ENCODE measurements at places on chromosomes 6 and 20.

DNA sequence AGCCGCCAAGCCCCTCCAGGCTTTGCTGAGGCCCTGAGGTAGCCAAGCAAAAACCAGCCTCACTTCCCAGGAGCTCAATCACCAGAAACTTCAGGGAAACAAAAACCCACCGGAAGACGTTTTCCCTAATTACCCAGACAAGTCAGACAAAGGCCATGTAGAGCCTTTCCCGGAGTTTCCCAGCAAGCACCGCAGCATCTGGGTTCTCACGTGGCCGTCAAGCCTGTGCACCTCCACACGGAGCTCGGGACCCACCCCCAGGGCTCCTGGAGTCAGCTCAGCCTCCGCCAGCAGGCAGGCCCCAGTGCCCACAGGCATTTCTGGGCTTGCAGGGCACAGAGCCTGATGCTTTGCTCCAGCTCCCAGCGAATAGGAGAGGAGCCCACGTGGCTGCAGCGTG lies 10.1 kb upstream of the MRGBP start:
- DNase-seq: no peak

- no peak for DNase-seq
Observed at GRCh38 chr20:41716436-41716835, 98.3 kb upstream of the CHD6 start.

DNA sequence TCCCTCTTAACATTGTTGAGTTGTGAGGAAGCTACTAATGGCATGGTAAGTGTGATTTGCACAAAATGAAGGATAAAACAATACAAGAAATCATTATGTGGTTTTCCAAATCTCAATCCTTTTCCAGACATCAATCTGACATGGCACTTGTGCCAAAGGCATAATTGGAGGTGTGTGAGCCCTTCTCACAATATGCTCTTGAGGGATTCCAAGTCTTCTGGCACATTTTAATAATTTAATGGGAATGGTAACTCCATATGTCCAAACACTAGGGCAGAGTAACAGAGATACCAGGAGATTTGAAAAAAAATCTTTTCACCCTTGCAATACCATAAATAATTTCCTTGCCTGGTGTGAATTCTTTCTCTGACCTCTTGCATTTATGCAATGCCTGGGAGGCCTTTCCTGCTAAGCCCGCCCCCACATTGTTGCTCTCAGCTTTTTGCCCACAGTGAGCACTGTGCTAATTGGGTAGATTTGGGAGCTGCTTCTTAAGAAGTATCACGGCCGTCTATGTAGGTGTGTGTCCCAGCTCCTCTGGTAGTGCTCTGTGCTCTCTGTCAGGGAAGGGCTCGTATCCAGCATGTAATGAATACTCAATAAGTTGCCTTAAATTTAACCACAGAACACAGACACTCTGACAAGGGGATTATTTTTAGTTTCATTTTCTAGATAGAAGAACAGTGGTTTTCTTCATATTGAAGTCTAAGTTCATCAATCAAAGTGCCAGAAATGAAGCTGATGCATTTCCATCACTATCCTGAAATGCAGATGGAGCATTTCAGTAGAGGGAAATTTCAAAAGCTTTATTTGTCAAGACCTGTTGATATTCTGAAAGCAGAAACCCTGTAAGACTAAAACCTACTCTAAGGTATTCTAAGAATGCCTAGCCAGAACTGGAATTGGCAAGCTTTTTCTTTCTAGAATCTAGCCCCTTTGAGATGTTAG lies 54.4 kb upstream of the CEP85L start:
- DNase-seq: peak; percentile 79

DNA sequence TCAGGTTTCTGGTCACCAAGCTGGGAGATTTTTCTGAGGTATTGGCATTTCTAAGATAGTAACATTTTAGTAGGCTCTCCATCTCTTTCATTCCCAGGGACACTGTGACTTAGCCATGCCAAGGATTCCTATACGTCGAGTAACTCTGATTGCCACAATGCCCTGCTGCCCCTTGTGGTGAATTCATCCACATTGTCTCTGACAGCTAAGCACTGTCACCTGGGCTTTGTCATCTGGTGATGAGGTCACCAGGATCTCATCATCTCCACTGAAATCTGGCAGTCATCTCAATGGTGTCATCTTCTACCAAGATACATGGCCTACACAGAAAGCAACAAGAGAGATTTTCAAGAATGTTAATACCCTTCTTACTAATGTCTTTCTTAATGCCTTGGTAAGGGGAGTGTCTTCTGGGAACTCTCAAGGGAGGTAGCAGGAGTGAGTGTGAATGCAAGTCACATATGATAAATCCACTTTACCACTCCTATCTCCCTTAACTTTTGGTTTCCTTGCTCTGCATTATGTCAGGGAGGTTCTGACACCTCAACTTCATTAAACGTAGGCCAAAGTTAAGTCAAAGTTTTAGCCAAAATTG lies 246.7 kb downstream of the CD109 start:
- peak; percentile 84 for DNase-seq

GRCh38 chr6:165617528-165617927 lies 45.5 kb downstream of the PDE10A start:
- DNase-seq: no peak

DNA sequence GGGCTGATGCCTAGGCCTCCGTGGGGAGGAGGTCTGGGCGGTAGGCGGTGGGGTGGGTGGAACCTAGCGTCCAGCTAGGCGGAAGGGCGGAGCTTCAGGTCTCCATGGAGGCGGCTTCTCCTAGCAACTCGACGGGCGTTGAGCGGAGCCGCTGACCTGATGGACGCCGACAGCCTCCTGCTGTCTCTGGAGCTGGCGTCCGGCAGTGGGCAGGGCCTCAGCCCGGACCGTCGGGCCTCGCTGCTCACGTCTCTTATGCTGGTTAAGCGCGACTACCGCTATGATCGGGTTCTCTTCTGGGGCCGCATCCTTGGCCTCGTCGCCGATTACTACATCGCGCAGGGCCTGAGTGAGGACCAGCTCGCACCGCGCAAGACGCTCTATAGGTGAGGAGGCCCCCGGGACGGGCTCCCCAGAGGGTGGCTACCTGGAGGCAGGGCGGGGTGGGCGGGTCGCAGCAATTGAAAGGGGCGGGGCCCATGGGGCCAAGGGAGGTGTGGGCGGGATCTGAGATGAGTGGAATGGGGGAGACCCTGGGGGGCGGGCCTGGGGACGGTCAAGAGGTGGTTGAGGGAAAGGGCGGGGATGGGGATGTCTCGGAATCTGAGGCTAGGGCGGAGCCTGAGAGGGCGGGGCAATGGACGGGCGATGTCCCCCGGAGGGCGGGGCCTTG lies at the start of gene RSPH9:
TSS of gene RSPH9 (plus strand) at position 97 of the 673 bp plus-strand sequence. CDS start at position 160, 63 bp downstream.
- peak; percentile 95 for DNase-seq

GRCh38 chr6:105178110-105178509 lies 1.7 kb downstream of the POPDC3 start:
- no peak for DNase-seq

DNA sequence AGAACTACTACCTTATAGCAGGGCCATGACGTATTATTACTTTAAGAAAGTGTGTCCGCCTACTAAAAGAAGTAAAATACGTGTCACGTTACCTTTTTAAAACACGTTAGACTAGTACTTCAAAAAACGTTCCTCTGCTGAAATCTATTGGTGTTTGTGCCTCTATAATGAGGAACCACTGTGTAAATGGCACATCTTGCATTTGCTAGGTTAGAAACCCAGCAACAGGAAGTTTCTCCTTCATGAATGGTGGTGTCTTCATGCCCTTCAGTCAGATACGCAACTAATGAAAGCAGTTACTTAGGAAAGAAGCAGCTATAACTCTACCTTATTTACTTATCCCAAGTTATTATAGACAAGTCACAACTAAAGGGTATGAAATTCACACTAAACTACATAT lies 343.5 kb downstream of the RNGTT start:
- no peak for DNase-seq

DNA sequence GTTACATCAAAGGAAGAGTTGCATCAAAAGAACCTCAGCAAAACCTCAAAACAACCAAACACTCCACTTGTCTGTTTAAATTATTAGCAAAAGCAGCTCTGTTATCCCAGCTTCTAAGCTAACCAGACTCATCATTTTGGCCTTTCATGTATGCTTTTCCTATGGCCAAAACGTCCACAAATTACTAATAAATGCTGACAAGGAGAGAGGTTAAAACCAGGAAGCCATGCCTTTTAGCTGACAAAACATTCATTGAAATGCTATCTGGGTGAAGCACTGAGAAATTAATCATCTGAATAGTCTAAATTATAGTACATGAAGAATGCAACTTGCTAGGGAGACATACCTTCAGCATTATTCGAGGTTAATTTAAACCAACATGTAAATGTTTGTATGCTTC lies 80.6 kb downstream of the LAMA2 start:
- DNase-seq: no peak

GRCh38 chr20:62797671-62798532 lies 1.6 kb downstream of the MRGBP start:
- no peak for DNase-seq

DNA sequence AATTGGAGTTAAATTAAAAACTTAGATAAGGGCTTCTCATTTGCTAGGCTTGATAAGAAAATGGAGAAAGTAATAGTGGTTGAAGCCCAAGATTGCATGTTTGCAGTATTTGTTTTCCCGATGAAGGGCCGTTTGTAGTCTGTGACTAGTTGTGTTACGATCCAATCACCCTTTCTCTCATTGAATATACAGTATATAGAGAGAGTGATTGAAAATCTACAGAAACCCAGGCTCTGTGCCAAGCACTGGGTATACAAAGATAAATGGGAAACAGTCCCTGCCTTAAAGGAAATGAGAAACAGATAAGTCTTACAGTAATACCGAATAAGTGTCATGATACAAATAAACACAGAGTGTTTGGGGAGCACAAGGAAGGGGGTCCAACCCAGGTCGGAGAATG lies 55.2 kb upstream of the CDKAL1 start:
- no peak for DNase-seq

GRCh38 chr20:25011831-25012241 lies 19.3 kb upstream of the APMAP start:
- peak; percentile 37 for DNase-seq

DNA sequence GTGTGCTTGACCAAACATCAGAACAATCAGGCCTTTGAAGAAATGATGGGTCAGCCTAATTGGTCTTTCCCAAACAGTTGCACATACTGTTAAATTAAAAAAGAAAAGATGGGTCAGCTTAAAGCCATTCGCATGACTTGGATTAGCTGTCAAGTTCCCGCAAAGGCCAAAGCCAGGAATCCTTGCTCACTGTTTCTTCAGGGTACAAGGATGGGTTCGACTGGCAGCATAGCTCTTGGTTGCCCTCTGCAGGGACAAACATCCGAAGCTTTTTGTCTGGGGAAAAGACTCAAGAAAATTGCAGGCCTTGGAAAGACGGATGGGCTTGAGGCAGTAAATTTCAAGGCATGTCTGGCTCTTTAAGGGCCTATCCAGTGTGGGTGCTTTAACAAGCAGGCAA lies 168.0 kb downstream of the HDGFL1 start:
- DNase-seq: peak; percentile 89

GRCh38 chr20:11234608-11235007 lies 560.8 kb upstream of the JAG1 start:
- DNase-seq: no peak

GRCh38 chr6:25277857-25278256 lies 1.3 kb upstream of the CARMIL1 start:
- DNase-seq: no peak

DNA sequence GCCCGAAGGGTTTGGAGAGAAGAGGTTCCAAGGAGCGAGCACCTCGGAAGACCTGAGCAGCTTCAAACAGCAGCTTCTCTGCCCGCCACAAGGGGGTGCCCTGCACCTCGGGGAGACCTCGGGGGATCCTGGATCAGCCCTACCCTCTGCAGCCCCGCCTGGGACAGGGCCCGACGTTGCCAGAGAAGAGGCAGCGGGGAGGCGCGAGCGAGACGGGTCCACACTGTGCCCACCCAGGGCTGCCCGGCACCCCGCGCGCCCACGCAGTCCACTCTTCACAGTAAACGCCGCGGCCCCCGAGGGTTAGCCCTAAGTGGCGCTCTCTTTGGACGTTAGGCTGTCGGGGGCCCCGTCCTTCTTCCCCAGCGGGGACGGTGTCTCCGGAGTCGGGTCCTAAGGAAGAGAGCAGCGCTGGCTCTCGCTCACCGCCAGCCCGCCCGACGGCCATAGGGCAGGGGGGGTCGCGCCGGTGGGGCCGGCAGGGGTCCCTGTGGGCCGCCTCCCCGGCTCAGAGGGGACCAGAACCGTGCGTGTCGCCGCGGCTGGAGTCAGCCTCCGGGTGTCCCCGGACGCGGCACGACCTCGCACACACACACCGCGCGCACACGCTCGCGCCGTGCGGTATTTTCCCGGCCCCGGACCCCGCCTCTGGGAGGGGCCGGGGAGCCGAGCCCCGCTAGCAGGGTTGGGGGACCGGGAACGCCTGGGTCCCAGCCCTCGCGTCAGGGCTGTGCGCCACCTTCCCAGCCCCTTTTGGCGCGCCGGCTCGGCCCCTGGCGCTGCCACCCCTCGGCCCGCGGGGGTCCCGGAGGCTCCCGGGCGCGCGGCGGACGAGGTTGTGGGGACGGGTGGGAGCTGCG lies 929 bp downstream of the CDH22 start:
- DNase-seq: peak; percentile 68

- no peak for DNase-seq
Observed at GRCh38 chr20:32930701-32931100, 72.0 kb downstream of the EFCAB8 start.

GRCh38 chr6:22838345-22838744 lies 269.0 kb downstream of the HDGFL1 start:
- DNase-seq: no peak

DNA sequence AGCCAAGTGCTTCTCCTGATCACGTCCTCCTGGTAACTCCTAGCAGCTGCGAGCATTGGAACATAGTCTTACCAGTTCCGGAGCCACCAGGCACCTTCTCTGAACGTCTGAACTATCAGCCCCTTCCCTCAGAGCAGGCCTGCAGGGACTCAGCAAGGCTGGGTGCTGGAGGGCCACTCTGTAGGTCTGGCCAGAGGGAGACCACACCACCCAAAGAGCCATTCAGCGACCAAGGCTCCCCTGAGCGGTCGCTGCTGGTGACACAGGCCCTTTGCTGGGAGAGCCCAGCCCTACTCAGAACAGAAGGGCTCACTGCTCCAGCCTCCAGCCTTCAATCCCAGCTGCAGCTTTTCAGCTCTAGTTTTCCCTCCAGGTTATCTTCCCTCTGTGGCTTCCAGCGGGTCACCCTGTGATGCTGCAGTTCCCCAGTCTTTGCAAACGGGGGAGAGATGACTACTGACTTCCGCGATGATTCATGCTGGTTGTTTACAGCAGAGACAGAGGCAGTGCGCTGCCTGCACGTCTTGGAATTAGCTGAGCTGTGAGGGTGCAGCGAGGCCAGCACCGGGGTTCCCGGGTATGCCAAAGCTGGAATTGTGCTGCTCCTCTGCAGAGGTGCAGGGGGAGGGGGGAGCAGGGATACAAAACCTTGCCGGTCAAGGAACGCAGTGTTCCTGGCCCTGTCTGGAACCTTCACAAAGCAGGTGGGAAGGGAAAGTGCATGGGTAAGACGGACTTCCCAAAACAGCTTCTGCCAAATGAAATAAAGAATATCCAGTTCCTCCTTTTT lies 161.4 kb downstream of the LY86 start:
- peak; percentile 92 for DNase-seq

- no peak for DNase-seq
Observed at GRCh38 chr20:22949331-22950109, 85.6 kb upstream of the SSTR4 start.

- no peak for DNase-seq
Observed at GRCh38 chr6:52127957-52128356, 40.5 kb upstream of the PKHD1 start.

GRCh38 chr20:59042151-59042795 lies at the start of gene PRELID3B:
TSS of gene PRELID3B (minus strand) at chr20:59042786. CDS start at chr20:59042730, 56 bp downstream.
- peak; percentile 66 for DNase-seq

All from islet precursor cell (in vitro differentiated cells).